Posterior vena cava (tissue), 2 donors: ENCODE measurements at places on chromosomes 11 and 22. TPM values are rescaled to one million over a fixed set of nuclear protein-coding genes. Genes with fewer than 3 reads are reported as not detected.

DNA sequence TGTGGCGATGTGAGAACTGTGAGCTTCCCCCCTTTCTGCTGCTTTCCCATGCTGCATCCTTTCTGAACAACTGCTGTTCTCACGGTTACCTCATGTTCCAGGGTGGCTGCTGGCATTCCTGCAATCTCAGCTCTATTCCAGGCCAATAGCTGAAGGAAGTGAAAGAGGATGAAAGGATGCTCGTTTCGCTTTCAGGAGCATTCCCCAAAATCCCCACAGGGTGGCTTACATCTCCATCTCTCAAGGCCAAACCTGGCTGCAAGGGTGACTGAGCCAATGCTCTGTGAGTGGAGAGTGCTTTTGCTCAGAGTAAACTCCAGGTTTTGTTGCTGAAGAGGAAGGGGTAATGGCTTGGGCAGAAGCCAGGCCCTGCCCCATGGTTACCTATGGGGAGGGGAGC, 848.2 kb downstream of the BRD1 start:
- DNase-seq: no peak

DNA sequence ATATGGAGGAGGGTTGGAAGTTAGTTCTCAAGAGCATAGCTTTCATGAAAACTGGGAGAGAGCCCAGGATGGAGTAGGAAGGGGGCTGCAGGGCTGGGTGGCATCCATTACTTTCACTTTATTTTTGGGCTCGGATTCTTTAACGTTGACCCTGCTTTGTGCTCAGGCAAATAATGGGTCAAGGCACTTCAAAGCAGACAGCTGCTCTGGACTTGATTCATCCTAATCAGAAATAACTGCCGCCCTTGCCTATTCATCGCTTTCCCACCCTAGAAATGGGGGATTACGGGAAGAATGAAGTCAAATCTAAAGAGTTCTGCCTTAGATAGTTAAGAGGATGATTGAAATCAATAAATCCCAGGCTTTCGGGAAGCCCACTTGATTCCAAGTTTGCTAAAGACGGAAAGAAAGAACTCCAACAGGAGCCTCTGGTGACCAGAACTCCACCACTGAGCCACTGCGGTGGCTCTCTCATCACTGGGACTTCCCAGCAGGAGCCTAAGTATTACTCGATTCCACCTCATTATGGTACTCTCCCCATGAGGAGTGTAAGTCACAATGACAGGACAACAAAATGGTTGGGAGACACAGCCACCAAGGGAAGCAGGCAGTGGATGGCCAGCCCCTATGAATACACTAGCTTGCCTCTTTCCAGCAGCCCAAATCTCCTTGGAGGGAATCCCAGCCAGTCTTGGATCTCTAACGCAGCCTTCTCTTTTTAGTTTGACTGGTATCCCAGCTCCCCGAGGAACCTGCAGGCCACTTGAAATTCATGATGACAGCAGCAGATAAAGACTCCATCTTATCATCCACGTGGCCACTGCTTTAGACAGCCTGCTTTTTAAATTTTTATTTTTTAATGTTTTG, 815.5 kb downstream of the NTM start:
- DNase-seq: no peak

GRCh38 chr11:116300232-116300631, 472.6 kb downstream of the BUD13 start:
- no peak for DNase-seq

GRCh38 chr11:105202844-105203548, 63.4 kb upstream of the CARD18 start:
- DNase-seq: no peak

MS4A15 gene
- not detected for total RNA-seq

MIOX gene
- not detected for total RNA-seq
